ENCODE measurements at places on chromosomes 2 and 18. TPM values are rescaled to one million over a fixed set of nuclear protein-coding genes. Genes with fewer than 3 reads are reported as not detected.

DNA sequence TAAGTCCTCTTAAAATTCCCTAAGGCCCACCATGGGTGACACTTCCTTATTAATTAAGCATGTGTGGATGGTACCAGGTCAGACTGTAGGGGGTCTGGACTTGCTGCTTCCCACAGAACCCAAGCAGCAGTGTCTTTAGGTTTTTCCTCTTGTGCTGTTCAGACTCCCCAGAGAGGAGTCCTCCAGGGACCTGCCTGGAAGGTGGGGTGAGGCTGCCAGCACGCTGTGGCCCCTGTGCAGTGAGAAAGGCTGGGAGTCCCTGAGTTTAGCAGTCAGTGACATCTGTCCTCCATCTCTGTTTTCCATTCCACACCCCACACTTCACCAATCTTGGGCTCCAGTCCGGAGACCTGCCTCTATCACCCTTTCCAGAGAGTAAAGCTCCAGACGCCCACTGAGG, 18.0 kb upstream of the ST3GAL5 start:
- H3K27me3 ChIP-seq, result no peaks in the 10 kb centered on the region
- H3K36me3 ChIP-seq, result no peaks in the 10 kb centered on the region
- DNase-seq, result no peak
- H3K27ac ChIP-seq, result no peak overlapping the region
- H3K4me3 ChIP-seq, result no peak overlapping the region

- H3K27ac ChIP-seq, result no peak overlapping the region
- H3K27me3 ChIP-seq, result no peaks in the 10 kb centered on the region
- no peaks in the 10 kb centered on the region for H3K4me1 ChIP-seq
- DNase-seq, result no peak
- H3K4me3 ChIP-seq, result no peak overlapping the region
Observed at GRCh38 chr18:59555995-59556659, 141.1 kb downstream of the CCBE1 start.

DNA sequence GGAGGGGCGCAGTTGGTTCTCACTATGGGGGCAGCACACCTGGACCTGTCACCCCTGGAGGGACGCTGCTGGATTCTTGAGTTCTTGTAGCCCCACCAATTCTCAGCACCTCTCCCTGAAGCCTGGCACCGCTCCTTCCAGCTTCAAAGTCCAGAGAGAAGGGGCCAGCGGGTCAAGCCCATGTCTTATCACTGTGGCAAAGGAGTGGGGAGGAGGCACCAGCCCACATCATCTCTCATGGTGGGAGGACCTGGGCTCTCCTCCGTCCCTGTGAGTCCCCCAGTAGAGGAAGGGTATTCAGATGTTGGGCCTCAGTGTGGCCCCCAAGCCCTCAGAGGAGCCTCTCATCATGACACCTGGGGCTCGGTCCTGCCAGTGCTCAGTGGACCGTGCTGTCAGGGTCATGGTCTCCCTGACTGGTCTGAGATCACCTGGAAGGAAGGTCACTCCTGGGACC, 67.4 kb downstream of the HS1BP3 start:
- H3K4me1 ChIP-seq, result peaks cover 16% of the 10 kb centered on the region
- H3K36me3 ChIP-seq, result no peaks in the 10 kb centered on the region
- H3K27ac ChIP-seq, result no peak overlapping the region
- DNase-seq, result no peak
- H3K27me3 ChIP-seq, result no peaks in the 10 kb centered on the region
- no peak overlapping the region for H3K4me3 ChIP-seq

GRCh38 chr2:191038741-191039140, 24.8 kb upstream of the STAT1 start:
- no peak overlapping the region for H3K4me3 ChIP-seq
- no peaks in the 10 kb centered on the region for H3K36me3 ChIP-seq
- no peaks in the 10 kb centered on the region for H3K4me1 ChIP-seq
- H3K27ac ChIP-seq, result no peak overlapping the region

DNA sequence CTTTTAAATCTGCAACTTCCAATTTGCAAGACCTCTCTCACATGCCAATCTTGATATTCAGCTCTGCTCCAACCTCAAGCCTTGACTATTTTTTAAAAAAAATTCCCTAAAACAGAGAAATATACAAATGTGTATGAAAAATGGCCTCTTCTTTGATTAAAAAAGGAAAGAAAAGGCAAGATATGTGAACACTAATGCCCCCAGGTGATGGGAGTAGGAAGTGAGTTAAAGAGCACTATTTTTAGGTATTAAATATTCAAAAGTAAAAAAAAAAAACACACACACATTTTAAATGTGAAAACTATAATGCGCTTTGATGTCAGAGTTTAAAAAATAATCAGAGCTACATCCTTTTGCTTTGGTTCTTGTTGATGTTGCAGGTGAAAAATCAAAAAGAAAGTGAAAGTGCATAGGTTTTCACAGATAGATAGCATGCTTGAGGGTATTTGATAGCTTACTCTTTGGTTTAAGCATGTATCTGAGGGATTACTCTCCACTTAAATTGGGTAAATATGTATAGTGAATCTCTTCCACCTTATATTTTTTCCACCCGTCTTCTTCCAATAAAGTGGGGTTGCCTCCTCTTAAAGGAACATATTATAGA, 406.0 kb upstream of the POU3F3 start:
- no peaks in the 10 kb centered on the region for H3K36me3 ChIP-seq
- H3K27ac ChIP-seq, result no peak overlapping the region
- DNase-seq, result no peak
- no peak overlapping the region for H3K4me3 ChIP-seq
- H3K4me1 ChIP-seq, result no peaks in the 10 kb centered on the region
- H3K27me3 ChIP-seq, result no peaks in the 10 kb centered on the region

GRCh38 chr2:63789338-63790020, 52.2 kb upstream of the UGP2 start:
- H3K27me3 ChIP-seq, result no peaks in the 10 kb centered on the region
- no peak overlapping the region for H3K27ac ChIP-seq
- H3K4me3 ChIP-seq, result no peak overlapping the region
- no peak for DNase-seq
- H3K4me1 ChIP-seq, result no peaks in the 10 kb centered on the region

DNA sequence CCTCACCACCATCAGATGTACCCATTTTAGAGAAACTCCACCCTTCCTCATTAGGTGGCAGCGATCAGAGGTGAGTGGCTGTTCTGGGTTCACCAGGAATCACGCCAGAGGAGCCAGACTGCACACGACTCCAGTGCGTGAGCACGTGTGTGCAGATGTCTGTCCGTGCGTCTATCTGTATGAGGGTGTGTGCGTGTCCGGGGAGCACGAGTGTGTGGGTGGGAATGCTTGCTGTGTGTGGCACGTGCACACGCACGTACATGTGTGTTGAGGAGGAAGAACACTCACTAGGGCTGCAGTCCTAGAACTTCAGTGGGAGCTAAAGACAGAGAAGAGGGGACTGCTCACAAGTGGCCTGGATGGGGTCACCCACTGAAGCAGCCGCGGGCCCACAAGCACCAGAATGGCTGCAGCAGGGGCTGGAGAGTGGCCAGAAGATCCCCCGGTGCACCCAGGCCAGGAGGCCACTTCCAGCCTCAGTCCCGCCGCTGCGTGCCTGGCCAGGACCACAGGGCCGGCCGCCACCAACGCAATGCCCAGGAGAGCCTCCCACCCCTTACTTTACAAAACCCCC, 13.9 kb downstream of the HDAC4 start:
- peaks cover 2% of the 10 kb centered on the region for H3K4me1 ChIP-seq
- no peak overlapping the region for H3K27ac ChIP-seq
- H3K36me3 ChIP-seq, result no peaks in the 10 kb centered on the region

DNA sequence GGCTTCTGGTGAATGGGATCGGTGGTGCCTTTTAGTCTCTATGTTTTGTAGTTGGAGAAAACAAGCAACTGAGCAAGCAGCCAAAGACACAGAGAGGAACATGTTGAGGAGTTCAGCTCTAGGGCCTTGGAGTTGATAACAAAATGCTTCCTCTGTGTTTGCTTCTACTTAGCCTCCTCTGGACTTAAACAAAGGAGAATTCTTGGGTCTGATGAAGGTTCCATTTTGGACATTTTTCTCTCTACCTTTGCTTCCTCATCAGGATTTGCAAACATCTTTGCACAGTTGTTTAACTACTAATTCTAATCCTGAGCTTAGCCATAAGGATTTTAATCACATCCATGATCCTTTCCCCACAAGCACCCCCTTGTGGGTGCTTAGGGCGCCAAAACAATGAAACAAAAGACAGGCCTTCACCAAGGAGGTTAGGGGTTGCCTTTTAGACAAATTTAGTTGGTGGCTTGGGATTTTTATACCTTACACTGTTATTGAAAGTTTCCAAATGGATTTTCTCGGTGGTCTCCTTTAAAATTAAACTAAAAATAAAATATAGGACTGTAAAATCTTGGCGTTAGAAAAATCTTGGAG, 148.5 kb upstream of the SATB2 start:
- no peaks in the 10 kb centered on the region for H3K36me3 ChIP-seq
- no peak overlapping the region for H3K27ac ChIP-seq
- H3K4me3 ChIP-seq, result no peak overlapping the region
- peaks cover 14% of the 10 kb centered on the region for H3K27me3 ChIP-seq
- H3K4me1 ChIP-seq, result peaks cover 3% of the 10 kb centered on the region

DNA sequence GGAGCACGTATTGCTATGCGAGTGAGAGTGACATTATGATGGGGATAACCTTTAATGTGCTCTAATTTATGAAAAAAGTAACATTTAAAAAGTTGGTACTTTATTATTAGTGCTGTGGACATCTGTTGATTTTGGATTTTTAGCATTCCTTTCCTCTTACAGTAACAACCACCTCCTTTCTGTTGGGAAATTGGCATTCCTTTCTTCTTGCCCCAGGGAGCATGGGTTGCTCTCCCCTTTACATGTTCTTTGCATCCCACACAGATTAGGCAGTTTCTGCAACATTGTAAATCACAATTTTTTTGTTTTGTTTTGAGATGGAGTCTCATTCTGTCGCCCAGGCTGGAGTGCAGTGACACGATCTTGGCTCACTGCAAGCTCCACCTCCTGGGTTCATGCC, 300.2 kb downstream of the LPIN1 start:
- H3K27ac ChIP-seq, result no peak overlapping the region
- no peaks in the 10 kb centered on the region for H3K4me1 ChIP-seq
- H3K36me3 ChIP-seq, result no peaks in the 10 kb centered on the region
- H3K4me3 ChIP-seq, result no peak overlapping the region

DNA sequence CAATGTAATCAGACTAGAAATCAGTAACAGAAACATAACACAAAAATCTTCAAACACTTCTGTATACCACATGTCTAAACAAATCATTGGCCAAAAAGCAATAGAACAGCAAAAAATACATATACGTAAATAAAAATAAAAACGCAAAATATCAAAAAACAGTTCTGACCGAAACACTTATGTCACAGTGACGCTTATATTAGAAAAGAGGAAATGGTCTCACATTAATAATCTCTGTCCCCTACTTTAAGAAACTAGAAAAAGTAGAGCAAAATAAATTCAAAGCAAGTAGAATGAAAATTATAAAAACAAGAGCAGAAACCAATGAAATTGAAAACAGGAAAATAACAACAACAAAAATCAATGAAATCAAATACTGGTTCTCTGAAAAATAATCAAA, 41.9 kb downstream of the TMEM131 start:
- no peaks in the 10 kb centered on the region for H3K27me3 ChIP-seq
- H3K4me1 ChIP-seq, result no peaks in the 10 kb centered on the region
- no peak overlapping the region for H3K27ac ChIP-seq
- no peak overlapping the region for H3K4me3 ChIP-seq
- no peaks in the 10 kb centered on the region for H3K36me3 ChIP-seq

DNA sequence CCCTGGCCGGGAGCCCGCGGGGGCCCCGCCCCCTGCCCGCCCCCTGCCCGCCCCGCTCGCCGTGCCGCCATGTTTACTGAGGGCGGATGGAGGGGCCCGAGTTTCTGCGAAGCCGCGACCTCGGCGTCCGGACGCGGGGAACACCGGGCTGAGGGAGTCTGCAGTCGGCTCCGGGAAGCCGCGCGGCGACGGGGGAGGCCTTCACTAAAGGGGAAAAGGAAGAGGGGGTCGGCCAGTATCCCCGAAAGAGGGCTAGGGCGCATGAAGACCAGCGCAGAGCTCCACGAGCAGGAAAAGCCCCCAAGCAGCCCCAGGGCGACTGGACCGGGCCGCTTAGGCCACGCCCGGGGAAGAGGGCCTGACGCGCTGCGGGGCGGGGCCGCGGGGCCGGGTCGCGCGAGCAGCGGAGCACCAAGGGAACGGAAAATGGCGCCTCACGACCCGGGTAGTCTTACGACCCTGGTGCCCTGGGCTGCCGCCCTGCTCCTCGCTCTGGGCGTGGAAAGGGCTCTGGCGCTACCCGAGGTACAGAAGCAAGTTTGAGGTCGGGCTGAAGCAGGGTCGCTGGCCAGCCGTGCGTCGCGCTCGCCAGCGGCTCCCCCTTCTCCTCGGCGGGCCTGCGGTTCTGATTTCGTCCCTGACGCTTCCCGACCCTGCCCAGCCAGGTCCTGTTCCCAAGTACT, at the start of the genes ATRAID and SLC5A6:
Gene ATRAID, plus strand, starts transcription at position 99 of the 683 bp plus-strand sequence. Its CDS starts 328 bp downstream, at position 427.
Gene SLC5A6, minus strand, starts transcription at position 326 of the 683 bp plus-strand sequence. CDS start 4,618 bp downstream, outside the sequence.
- H3K4me1 ChIP-seq, result no peaks in the 10 kb centered on the region
- peak within 1 kb of the TSS; percentile 77 for H3K4me3 ChIP-seq
- no peaks in the 10 kb centered on the region for H3K27me3 ChIP-seq
- peak; percentile 93 for DNase-seq
- H3K27ac ChIP-seq, result peak within 1 kb of the TSS; percentile 99
- peaks cover 16% of the 10 kb centered on the region for H3K36me3 ChIP-seq

- H3K36me3 ChIP-seq, result no peaks in the 10 kb centered on the region
- H3K27ac ChIP-seq, result no peak overlapping the region
- no peak overlapping the region for H3K4me3 ChIP-seq
- H3K27me3 ChIP-seq, result no peaks in the 10 kb centered on the region
- no peaks in the 10 kb centered on the region for H3K4me1 ChIP-seq
Observed at GRCh38 chr18:58541789-58542425, 87.0 kb downstream of the ALPK2 start.

- H3K4me1 ChIP-seq, result no peaks in the 10 kb centered on the region
- no peaks in the 10 kb centered on the region for H3K27me3 ChIP-seq
- no peak overlapping the region for H3K4me3 ChIP-seq
- DNase-seq, result no peak
Observed at GRCh38 chr2:137228566-137228965, 463.2 kb downstream of the THSD7B start.

GRCh38 chr2:226337941-226338600, 461.5 kb downstream of the IRS1 start:
- DNase-seq, result no peak
- no peaks in the 10 kb centered on the region for H3K36me3 ChIP-seq
- H3K27ac ChIP-seq, result no peak overlapping the region
- no peak overlapping the region for H3K4me3 ChIP-seq
- no peaks in the 10 kb centered on the region for H3K4me1 ChIP-seq

GRCh38 chr2:143994961-143995360, 525.0 kb downstream of the ZEB2 start:
- H3K4me1 ChIP-seq, result no peaks in the 10 kb centered on the region
- no peak overlapping the region for H3K27ac ChIP-seq
- H3K27me3 ChIP-seq, result peaks cover 1% of the 10 kb centered on the region

- H3K36me3 ChIP-seq, result no peaks in the 10 kb centered on the region
- DNase-seq, result no peak
- H3K27me3 ChIP-seq, result no peaks in the 10 kb centered on the region
- H3K4me3 ChIP-seq, result no peak overlapping the region
- no peak overlapping the region for H3K27ac ChIP-seq
Observed at GRCh38 chr2:216404010-216404618, 8.2 kb upstream of the SMARCAL1 start.

NAT8 gene
- not detected for total RNA-seq

CABYR gene
- 20.1 TPM for total RNA-seq

PROC gene
- total RNA-seq, result 1.7 TPM

TRIM43 gene
- total RNA-seq, result not detected

NYAP2 gene
- total RNA-seq, result not detected

LRP1B gene
- total RNA-seq, result not detected

FARSB gene
- total RNA-seq, result 36.1 TPM

SIGLEC15 gene
- total RNA-seq, result 0.37 TPM

RAX gene
- 0.52 TPM for total RNA-seq

LCT gene
- total RNA-seq, result 0.06 TPM

CYBRD1 gene
- 12.6 TPM for total RNA-seq

QPCT gene
- 3.9 TPM for total RNA-seq

ACADL gene
- total RNA-seq, result 0.34 TPM

SERPINB3 gene
- total RNA-seq, result 0.17 TPM
